Tibial nerve (tissue), 4 donors: ENCODE measurements at places on chromosomes 5 and 9. TPM values are rescaled to one million over a fixed set of nuclear protein-coding genes. Genes with fewer than 3 reads are reported as not detected.

The SMIM3 gene
- 54.3 TPM for total RNA-seq

The TEK gene
- 14.7 TPM for total RNA-seq

The PTGES gene
- total RNA-seq: 25.3 TPM

The SLC46A2 gene
- total RNA-seq: 0.21 TPM

The SHISAL2B gene
- not detected for total RNA-seq
